ENCODE measurements at places on chromosomes 1 and 21.

GRCh38 chr1:17877896-17878295, 122.8 kb downstream of the ACTL8 start:
- DNase-seq, result no peak

GRCh38 chr1:36465731-36466369, 1.7 kb upstream of the MRPS15 start:
- DNase-seq, result no peak

DNA sequence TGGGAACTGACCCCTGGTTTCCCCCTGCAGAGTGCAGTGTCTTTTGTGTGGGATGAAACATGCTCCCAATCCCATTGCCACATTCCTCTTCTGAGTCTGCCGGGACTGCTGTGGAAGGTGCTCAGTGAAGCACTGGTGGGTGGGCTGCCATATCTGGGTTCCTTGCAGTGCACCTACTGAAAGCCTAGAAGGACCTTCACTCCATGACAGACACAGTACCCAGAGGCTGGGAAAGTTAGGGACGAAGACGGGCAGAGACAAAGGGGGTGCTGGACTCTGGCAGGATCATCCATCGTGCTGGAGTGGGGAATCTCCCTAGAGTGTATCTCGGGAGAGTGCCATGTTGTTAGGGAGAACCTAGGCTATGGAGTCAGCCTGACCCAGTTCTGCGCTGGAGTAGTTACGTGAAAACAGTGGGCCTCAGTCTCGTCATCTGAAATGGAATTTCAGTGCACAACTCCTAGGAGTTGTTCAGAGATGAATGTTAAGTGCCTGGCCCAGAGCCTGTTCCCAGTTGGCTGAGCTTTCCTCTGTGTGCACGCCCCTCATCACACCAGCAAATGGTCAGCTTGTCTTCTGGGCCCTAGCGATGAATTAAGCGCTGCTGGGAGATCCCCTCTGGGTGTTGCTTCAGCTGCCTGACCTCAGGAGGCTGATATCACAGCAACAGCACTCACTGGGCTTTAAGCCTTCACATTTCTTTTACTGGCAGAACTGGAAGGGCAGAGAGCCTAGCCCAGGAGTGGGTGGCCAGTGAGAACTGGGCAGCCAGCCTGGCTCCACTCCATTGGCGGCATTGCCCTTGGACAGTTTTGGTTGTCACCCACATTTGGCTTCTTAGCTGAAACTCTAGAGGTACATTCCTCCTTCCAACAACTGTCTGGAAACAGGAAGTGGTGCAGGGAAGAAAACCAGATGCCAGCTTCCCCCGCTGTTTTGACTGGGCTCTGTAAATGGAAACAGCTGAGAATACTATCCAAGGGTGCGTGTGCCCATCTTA, 479.8 kb upstream of the VAMP3 start:
- no peak for DNase-seq

- DNase-seq, result no peak
These were observed 251.6 kb upstream of the DUSP10 start for GRCh38 chr1:221993444-221993948.

- DNase-seq, result no peak
These were observed 20.6 kb upstream of the BACE2 start for GRCh38 chr21:41147096-41147978.

- no peak for DNase-seq
These were observed 410.3 kb downstream of the SRGAP2C start for GRCh38 chr1:121595089-121595488.

DNA sequence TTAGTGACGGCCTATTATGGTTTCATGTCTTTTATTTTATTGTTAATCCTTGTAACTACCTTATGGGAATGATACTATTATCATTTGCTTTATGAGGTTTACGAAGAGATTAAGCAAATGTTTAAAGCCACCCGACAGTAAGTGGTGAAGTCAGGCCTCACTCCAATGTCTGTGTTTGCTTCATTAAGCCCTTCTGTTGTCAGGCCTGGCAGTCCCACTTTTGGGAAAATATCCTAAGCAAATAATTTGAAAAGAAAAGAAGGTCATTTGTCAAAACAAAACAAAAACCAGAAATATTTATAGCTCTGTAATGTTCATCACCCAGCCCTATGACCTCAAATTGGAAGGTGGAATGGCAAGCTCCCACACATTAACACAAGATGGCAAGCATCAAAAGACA, 40.7 kb upstream of the USP24 start:
- no peak for DNase-seq

DNA sequence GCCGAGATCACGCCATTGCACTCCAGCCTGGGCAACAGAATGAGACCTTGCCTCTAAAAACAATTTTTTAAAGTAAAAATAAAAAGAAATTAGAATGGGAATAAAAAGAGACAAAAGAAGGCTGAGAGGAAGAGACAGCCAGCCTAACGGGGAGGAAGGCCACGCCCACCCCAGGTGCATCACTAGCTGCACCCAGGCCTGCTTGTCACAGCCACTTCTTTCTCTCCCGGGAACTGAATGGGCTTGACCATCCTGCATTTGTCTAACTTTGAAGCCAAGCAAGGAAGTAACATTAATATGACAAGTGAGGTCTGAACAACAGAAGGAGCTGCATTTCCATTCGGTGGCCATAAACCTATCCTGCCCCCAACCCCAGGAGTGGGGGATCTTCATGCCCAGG, 20.8 kb upstream of the EFNA1 start:
- no peak for DNase-seq

- no peak for DNase-seq
These were observed 101.7 kb downstream of the SSBP3 start for GRCh38 chr1:54304518-54304917.

- no peak for DNase-seq
These were observed 4.4 kb downstream of the SELENON start for GRCh38 chr1:25804244-25804963.

DNA sequence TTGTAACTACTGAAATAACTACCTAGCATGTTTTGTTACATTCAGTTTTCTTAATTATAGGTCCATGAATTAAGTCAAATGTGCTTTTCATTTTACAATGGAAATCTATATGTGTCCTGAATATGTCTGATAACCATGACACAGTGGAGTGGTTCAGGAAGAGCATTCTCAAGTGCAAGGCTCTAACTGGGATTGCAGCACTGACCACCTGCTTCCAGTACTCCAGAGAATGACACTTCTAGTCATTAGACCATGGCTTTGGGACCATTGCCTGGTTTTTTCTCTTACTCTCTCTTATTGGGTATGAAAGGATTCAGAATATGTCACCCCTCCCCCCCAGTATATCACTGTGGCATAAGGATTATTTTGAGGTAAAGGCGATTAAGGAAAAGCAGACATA, 204.9 kb upstream of the CACYBP start:
- DNase-seq, result no peak

- DNase-seq, result no peak
These were observed 16.0 kb downstream of the GALNT2 start for GRCh38 chr1:230083053-230083452.

DNA sequence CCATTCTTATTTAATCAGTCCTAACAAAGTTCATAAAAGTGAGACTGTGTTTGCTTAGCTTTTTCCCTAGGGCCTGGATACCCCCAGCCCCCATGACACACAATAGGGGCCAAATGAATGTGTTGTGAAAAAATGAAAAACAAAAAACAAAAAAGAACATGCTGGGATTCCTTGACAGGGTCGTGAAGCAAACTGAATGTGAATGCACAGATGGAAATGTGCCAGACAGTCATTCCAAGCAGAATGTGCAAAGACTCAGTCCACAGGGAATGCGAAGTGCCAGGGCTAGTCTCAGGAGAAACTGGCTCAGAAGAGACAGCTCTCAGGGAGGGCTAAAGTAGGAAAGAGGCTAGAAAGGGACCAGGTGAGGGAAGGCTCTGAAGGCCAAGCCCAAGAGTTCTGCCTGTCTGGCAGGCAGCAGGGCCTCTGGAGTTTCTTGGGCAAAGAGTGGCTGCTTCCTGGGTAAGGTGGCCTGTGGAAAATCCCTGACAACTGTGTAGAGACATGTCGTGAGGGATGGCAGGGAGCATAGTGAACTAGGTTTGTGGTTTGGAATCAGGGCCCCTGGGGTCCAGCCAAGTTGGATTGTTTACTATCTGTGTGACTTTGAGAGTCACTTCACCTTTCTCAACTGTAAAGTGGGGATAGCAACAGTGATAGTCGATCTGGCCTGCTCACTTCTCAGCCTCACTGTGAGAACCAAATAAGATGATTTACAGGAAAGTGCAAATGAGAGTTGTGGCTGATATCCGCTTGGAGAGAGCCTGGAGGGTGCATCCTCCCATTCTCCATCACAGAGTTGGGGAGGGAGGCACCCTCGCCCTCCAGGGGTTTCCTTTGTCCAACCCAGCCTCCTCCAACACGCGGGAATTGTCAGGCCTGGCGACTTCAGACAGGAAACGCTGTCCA, 1.2 kb upstream of the ADAM15 start:
- DNase-seq, result no peak

- no peak for DNase-seq
These were observed 56.7 kb upstream of the ZC3H11B start for GRCh38 chr1:219669556-219669955.

GRCh38 chr1:161721738-161722343, 497 bp downstream of the FCRLB start:
- DNase-seq, result no peak

DNA sequence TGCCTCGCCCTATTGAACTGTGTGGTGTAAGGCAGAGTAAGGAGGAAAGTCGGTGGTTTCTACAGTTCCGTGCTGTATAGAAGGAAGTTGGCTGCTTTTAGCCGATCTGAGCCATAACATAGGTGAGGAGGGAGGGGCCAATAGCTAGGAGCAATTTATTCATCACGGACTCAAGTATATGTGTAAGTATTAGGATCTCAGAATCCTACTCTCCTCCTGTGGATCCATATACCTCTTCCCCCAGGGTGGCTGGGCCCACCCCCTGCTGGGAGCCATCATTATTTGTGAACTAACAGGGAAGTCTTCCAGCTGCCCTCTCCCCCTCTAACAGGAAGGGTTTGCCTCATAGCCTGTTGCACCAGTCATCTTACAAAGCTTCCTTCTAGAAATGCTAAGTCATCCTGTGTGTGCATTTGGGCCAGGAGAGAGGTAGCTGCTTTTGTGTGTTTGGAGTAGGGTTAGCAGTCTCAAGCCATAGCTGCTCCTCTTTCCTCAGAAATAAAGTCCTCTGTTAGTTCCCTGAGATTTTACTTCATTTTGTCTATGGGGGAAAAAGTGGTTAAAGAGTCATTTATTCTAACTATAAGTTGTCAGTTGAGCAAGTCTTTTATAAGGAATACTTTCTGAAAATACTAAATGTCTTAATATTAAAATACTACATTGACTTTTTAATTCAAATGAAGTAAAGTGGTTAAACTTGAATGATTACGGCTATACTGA, 14.9 kb upstream of the CENPS start:
- peak; percentile 40 for DNase-seq

DNA sequence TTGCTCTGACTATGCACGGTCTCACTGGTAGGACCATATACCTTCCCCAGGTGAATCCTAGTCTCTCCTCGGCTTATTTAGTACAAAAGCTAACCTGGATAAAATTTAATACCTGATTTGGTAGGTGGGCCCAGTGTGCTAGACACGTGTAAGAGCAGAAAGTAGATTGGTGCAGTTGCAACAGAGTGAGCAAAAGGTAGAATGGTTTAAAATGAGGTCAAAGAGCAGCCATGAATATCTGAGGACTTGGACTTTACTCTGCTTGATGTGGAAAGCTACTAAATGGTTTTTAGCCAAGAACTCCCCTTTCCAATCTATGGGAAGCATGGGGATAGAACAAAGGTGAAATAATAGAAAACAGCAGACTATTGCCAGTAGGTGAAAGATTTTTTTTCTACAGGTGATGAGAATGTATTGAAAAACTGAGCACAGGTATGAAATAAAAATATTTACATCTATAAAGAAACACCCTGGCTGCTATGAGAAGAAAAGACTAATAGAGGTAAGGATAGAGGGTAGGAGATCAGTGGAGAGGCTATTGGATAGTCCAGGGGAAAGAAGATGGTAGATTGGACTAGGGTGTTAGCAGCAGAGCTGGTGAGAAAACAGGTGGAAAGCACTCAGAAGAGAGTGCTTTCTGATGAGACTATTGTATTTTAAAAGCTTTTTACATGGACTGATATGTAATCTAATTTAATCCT, 61.3 kb upstream of the BCL9 start:
- no peak for DNase-seq

- no peak for DNase-seq
These were observed 181.7 kb downstream of the DHRS3 start for GRCh38 chr1:12436345-12436658.

- DNase-seq, result no peak
These were observed 1527.1 kb downstream of the PLA2G4A start for GRCh38 chr1:188355847-188356246.

DNA sequence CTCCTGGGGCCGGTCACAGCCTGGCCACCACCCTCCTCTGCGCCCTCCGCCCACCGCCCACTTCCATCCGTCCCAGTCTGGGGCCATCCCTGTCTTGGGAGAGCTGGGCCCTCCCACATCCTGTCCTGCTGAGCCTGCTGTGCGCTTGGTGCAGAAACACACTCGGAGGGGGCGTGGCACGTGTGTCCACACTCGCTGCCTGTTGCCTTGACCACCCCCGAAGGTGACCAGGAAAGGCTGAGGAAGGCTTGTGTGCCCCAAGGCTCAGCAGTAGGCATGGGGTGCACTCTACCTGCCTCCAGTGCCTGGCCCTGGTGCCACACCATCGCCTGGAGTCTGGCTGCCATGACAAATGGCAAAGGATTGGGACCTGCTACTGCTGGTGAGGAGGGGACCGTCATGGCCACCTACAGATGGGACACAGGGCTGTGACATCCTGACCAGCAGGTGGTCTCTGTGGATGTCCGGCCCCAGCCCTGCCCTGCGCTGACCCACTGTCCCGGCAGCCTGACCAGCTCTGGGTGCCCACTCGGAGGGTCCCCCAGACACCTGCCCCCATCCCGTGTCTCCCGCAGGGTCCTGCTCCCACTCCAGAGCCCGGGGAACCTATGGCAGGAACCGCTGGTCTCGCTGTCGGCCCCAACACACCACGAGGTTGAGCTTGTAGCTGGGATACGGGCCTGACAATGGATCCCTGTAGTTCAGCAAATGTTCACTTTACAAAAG, 23.2 kb upstream of the PTTG1IP start:
- no peak for DNase-seq

- DNase-seq, result no peak
These were observed 19.1 kb downstream of the PROX1 start for GRCh38 chr1:214006845-214007244.

GRCh38 chr1:179079113-179079761, 2.6 kb upstream of the TOR3A start:
- peak; percentile 74 for DNase-seq

GRCh38 chr1:46653405-46653958, 14.7 kb downstream of the ATPAF1 start:
- no peak for DNase-seq

- DNase-seq, result no peak
These were observed 268.9 kb downstream of the HHAT start for GRCh38 chr1:210597555-210598134.

DNA sequence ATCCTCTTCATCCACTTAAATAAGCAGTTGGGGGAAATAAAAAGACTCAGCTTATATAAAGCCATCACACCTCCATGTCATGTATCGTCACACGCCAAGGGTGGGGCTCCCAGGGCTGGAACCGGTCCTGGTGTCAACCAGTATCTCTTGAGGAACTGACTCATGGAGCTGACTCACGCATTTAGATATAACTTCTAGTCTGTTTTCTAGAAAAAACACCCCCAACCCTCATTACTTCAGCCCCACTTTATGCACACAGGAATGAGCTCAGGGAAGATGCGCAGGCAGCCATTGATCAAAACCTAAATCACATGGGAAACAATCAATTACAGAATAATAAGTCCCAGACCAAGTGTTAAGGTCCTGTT, 6.9 kb upstream of the IL22RA1 start:
- DNase-seq, result no peak
